ENCODE measurements at places on chromosomes 16 and 17.

DNA sequence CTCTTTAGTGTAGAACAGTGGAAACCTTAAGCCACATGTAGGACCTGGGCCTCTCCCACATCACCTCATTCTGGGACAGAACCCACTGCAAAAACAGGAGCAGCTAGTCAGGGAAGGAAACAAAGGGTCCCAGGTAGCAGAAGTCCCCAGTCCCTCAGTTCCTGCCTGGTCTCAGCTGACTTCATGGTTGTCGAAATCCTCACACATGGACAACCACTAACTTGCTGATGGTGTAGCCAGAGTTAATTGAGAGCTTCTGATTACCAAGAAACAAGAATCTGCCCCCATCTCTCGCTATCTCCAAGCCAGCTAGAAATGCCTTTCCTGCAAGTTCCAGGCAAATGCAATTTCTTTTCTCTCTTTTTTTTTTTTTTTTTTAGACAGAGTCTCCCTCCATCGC lies 3.6 kb upstream of the ARL5C start:
- no peak for DNase-seq

GRCh38 chr17:69424287-69425041 lies 10.0 kb downstream of the MAP2K6 start:
- DNase-seq = no peak

- DNase-seq = no peak
These were observed 11.9 kb downstream of the CTRL start for GRCh38 chr16:67919622-67920221.

DNA sequence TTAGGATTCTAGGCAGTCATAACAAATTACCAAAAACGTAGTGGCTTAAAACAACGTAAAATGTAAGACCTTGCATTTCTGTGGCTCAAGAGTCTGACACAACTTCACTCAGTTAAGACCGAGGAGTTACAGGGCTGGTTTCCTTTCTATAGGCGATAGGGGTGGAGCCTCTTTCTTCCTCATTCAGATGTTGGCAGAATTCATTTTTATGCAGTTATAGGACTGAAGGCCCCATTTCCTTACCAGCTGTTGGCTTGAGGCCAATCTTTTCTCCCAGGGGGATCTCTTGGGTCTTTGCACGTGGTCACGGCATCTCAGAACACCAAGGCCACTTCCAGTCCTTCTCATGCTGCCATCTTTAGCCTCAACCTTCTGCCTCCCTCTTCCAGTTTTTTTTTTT lies 145.2 kb downstream of the KCNJ2 start:
- DNase-seq = no peak

- DNase-seq = no peak
These were observed 309.9 kb upstream of the ASIC2 start for GRCh38 chr17:33602981-33603380.

DNA sequence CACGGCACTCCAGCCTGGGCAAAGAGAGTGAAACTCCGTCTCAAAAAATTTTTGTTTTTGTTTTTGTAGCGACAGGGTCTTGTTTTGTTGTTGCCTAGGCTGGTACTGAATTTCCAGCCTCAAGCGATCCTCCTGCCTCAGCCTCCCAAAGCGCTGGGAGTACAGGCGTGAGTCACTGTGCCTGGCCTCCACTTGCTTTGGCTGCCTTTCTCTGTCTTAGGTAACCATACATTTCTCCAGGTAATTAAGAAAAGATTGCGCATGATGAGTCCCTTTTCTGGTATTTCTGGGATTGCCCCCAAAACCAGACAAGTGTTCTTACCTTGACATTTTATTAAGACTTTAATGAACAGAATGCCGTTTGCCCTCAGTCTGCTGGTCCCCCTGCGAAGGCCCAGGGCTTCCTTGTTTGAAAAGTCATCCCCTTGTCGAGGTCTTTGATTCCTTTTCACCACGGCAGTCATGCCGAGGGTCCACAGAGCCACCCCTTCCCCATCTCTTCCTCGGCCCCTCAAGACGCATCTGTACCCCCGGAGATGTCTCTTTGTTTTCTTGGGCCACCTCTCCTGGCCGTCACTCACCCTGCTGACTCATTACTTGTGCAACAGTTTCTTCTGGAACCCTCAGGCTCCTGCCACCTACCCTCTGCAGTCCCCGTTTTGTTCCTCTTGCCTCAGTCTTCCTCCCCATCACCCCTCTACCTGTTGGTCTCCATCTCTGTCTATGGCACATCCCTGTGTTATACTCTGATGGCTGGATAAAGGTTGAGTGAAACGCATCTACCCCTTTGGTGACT lies 151.0 kb downstream of the SEC14L1 start:
- no peak for DNase-seq

DNA sequence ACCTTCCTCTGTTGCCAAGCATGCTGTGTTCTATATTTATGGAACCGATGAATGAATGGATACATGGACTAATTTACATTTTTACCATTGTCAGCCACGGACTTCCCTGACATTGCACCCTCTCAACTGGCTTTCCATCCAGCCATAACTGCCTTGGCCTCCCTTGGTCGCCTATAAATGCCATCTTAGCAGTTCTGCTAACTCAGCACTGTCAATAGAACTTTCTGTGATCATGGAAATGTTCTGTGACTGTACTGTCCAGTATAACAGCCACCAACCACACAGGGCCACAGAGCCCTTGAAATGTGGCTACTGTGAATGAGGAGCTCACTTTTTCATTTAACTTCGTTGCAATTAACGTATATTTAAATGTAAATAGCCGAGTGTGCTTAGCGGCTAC lies 8.7 kb upstream of the BCO1 start:
- no peak for DNase-seq
